ENCODE measurements at places on chromosomes 7 and 10.
A peak's percentile ranks its signal among the peaks of the same experiment; 100 is the strongest.

DNA sequence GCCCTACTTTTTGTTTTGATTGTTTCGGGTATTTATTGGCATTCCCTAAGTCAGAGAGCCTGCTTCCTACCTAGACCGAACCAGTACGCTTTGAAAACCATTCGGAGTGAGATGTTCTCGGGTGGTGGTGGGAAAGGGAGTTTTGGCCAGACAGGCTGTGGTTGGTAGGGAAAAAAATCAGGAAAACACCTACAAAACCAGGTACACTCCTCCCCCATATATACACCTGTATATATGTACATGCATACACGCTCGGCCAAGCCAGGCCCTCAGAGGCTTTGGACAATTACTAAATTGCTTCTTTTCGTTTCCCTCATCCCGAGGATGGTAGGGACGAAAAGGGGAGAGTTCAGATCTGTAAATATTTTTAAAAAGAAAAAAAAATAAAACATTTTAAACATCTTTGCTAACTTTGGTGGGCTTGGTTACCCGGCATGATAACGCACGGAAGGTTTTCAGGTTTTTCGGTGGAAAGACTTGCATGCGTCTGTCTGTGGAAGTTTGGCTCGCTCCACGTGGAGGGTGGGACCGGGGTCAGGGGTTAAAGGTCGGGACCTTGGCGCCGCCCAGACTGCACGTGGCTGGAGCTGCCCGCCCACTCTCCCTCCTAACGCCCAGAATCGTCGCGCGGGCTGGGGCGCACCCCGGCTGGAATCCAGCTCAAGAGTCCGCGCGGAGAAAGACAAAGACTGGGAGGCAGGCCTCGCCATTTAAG, 2.5 kb downstream of the HMX2 start:
- H3K27me3 ChIP-seq: peaks cover 81% of the 10 kb centered on the region
- no peak overlapping the region for H3K27ac ChIP-seq
- peaks cover 26% of the 10 kb centered on the region for H3K4me1 ChIP-seq
- peak overlapping the region; percentile 63 for H3K4me3 ChIP-seq
- H3K36me3 ChIP-seq: no peaks in the 10 kb centered on the region

DNA sequence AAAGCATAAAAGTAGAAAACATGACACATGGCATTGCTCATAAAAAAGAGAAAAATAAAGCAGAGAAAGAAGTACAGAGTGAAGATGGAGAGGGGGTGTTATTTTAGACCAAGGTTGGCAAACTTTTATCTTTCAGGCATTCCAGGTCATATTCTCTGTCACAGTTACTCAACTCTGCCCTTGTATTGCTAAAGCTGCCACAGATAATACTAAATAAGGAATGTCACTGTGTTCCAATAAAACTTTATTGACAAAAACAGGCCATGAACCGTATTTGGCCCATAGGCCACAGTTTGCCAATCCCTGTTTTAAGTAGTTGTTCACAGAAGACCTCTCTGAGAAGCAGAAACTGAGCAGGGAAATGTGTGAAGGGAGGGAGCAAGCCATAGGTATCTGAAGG, 167.4 kb downstream of the GLI3 start:
- H3K27me3 ChIP-seq: no peaks in the 10 kb centered on the region
- no peak overlapping the region for H3K27ac ChIP-seq
- peaks cover 52% of the 10 kb centered on the region for H3K4me1 ChIP-seq
- no peak for DNase-seq
- H3K4me3 ChIP-seq: no peak overlapping the region

GRCh38 chr7:131900785-131901287, 344.4 kb upstream of the PODXL start:
- H3K36me3 ChIP-seq: no peaks in the 10 kb centered on the region
- no peak overlapping the region for H3K27ac ChIP-seq
- DNase-seq: no peak

- H3K4me3 ChIP-seq: no peak overlapping the region
- peaks cover 5% of the 10 kb centered on the region for H3K4me1 ChIP-seq
- H3K27me3 ChIP-seq: no peaks in the 10 kb centered on the region
- no peak overlapping the region for H3K27ac ChIP-seq
- DNase-seq: no peak
Observed at GRCh38 chr10:93160829-93161228, 87.1 kb downstream of the CYP26A1 start.

- peaks cover 42% of the 10 kb centered on the region for H3K36me3 ChIP-seq
- H3K27ac ChIP-seq: no peak overlapping the region
- H3K27me3 ChIP-seq: no peaks in the 10 kb centered on the region
- DNase-seq: no peak
- H3K4me1 ChIP-seq: no peaks in the 10 kb centered on the region
Observed at GRCh38 chr7:149432121-149432691, 28.7 kb downstream of the ZNF777 start.
